ENCODE measurements at places on chromosomes 4 and X.

DNA sequence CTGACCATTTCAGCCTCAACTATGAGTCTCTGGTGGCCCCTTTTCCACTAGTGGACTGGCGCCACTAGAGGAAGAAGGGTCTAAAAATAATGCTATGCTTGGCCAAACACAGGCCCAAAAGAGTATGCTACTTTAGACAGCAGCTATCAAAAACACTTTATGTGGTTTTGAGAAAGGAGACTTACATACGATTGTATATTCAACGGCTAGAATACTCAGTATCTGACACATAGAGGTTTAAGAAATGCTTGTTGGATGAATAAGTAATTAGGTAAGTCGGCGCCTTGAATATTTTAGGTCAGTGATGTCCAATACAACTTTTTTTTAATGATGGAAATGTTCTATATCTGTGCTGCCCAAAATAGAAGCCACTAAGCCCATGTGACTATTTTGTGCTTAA lies 25.7 kb upstream of the TMPRSS11A start:
- DNase-seq: no peak

DNA sequence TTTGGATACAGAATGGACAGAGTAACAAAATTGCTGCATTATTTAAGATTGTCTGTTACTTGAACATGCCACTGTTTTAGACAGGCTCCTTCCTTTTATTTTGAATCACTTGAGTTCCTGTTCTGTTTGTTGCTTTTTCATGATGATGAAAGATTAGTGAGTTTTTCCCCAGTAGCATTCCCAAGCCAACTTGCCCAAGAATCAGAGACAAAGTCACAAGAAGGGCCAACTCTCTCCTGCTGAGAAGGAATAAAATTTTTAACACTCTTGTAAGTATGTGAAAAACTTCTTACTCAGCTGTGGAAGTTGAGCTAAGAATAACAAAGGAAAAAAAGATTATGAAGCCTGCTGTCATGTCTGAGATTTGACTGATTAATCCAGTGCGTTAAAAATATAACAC lies 104.2 kb downstream of the KLHL8 start:
- no peak for DNase-seq

DNA sequence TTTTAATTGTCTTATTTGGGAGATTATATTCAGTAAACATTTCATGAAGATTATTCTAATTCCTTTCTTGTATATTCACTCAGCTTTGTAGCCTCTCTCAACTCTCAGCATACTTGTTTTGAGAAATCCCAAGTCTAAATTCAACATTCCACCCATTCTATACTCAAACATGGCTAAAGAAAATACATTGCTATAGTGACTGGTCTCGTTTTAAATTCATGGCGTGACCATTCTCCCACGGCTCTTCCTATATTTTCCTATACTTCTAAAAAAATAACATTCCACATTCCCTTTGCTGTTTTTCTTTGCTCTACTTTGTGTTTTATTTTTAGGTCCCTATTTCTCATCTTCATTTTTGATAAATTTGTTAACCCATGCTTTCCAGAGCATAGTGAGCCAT lies 49.2 kb upstream of the UGT2A1 start:
- DNase-seq: no peak

DNA sequence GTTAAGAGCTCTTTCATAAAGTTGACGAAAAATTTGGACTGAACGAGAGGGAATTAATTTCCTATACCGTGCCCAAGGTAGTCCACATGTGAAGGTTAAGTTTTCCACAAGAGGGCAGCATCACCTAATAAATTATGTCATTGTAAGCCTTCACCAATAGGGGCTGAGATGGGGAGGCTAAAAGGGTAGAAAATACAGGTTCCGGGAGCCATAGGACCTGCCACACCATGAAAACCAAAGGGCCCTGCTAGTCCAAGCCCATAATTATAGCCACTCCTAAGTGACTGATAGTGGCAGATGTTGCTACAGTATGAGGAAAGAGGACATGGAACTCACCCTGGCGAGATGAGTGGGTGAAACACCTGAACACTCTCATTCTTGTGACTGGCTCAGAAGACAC lies 122.2 kb downstream of the SHROOM4 start:
- DNase-seq: no peak

- DNase-seq: no peak
Observed at GRCh38 chr4:108473163-108473720, 147.1 kb upstream of the RPL34 start.

GRCh38 chrX:139971394-139971749 lies 6.1 kb upstream of the CXorf66 start:
- no peak for DNase-seq

- no peak for DNase-seq
Observed at GRCh38 chrX:80354966-80355465, 65.2 kb upstream of the TENT5D start.

DNA sequence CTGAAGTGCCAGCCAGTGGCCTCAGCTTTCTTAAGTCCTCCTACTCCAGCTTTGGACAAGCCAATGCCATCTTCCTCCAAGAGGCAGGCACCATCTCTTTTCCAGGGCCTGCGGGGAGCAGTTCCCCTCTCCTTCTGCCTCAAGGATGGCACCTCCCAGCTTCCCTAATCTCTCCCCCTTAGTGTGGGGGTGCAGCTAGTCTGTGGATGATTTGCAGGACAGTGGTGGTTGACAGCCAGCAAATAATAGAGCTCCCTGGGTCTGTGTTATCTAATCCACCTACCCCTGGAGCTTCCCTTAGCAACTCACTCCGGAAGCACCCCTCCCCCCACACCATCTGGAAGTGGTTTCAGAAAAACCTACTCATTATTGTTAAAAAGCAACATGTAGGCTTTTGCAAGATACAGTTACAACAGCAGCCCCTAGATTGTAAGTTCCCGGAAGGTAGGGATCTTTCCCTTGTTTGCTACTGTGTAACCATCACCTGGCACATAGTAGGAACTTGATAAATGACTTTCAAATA lies 247.1 kb downstream of the BCOR start:
- DNase-seq: peak; percentile 80

GRCh38 chrX:45196701-45197100 lies 4.0 kb downstream of the DIPK2B start:
- DNase-seq: no peak

- DNase-seq: no peak
Observed at GRCh38 chrX:77628294-77629025, 157.6 kb downstream of the ATRX start.

DNA sequence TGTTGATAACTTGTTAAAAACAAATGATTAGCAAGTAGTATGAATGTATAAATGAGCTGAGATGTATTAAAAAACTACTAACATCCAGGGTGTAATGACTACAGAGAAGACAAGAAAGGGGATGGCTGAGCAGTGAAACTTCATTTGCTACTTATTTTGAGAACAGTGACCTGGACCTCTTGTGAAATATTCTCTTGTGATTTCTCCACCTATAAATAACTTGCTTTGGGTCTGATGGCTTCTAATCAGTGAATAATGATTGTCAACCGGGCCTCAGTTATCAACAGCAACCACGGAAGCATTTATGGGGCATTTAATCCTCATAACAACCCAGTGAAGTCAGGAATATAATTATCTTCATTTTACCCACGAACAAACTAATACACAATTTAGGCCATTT lies 154.2 kb upstream of the HAND2 start:
- no peak for DNase-seq

GRCh38 chr4:175637762-175638161 lies 174.3 kb downstream of the GPM6A start:
- DNase-seq: no peak

- DNase-seq: no peak
Observed at GRCh38 chrX:39158801-39159657, 357.8 kb downstream of the MID1IP1 start.

DNA sequence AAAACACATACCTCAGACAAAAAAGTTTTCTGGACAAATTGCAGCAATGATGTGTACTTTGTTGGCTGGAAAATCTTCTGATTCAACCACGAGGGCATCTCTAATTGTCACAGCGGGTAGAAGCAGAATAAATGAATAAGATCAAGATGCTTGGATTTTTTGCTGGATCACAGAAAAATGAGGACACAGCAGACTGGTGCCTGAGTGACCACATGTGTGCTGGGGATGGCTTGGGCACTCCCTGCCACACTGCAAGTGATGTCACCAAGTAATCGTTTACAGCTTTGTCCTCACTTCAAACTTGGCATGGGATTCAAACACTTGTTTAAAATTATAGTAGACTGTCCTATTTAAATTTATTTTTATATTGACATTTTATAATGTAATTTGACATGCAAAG lies 557.0 kb downstream of the SPRY1 start:
- no peak for DNase-seq

- no peak for DNase-seq
Observed at GRCh38 chrX:151753313-151754046, 18.9 kb downstream of the CNGA2 start.

DNA sequence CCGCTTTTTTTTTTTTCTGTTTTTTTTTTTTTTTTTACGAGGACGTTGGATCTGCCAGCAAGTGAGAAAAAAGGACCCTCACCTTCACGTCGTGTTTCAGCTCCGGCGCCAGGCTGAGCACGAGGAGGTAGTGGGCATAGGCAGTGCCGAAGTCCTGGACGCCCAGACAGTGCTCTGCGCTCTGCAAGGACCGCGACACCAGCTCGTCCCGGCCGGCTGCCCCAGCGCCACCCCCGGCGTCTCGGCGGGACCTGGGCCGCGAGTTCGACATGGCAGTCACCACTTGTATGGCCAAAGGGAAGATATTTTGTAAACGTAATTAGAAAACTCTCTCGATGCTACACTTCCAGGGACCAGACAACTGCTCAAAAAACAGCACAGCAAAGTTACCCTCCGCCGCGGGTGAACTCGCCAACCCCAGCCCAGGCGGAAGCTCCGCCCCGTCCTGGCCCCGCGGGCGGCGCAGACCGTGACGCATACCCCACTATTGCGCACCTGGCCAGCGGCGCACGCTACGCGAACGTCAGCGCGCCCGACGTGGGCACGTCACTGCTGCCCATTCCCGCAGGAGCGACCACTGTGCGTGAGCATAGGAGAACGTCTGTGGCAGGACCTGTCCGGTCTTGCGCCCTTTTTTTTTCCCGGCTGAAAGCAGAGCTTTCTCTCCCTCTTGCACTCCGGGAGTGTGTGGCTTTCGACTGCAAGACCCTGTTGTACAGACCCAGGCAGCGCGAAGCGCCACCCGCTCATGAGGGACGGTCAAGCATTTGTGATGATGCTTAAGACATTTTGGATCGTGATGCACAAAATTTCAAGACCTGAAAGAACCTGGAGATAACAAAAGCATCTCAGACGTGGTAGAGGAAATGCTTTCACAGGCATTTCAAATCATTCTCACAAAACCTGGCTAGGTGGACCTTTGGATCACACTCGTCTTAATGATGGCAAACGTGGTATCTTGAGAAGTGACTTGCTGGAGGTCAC lies at the start of gene PRMT9:
PRMT9 (minus strand) TSS at position 447 of the 984 bp plus-strand sequence; CDS start at position 271, 176 bp downstream.
- DNase-seq: peak; percentile 80

- no peak for DNase-seq
Observed at GRCh38 chr4:57905965-57906364, 795.8 kb upstream of the IGFBP7 start.

DNA sequence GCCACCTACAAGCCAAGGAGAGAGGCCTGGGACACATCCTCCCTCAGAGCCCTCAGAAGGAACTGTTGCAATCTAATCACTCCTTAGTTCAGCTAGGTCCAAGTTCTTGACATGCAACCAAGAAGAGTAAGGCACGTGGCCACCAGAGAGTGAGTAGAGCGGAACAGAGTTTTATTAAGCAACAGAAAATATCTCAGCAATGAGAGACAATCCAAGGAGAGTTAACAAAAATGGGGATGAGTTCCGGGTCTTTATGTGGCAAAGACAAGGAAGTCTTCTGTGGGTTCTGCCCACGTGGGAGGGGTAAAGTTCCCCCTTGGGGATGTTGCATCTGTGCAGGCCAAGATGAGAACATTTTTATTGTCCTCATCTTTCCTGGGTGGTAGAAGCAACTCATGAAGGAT lies 38.5 kb upstream of the PROM1 start:
- DNase-seq: no peak

- DNase-seq: no peak
Observed at GRCh38 chrX:136227074-136227473, 24.1 kb downstream of the MAP7D3 start.

GRCh38 chrX:48728653-48729052 lies 32.1 kb downstream of the SUV39H1 start:
- no peak for DNase-seq

GRCh38 chr4:2615821-2616220 lies 79.4 kb downstream of the FAM193A start:
- no peak for DNase-seq

GRCh38 chrX:115214605-115215004 lies 19.3 kb downstream of the LRCH2 start:
- no peak for DNase-seq

GRCh38 chr4:39353478-39354253 lies 12.5 kb downstream of the RFC1 start:
- no peak for DNase-seq

DNA sequence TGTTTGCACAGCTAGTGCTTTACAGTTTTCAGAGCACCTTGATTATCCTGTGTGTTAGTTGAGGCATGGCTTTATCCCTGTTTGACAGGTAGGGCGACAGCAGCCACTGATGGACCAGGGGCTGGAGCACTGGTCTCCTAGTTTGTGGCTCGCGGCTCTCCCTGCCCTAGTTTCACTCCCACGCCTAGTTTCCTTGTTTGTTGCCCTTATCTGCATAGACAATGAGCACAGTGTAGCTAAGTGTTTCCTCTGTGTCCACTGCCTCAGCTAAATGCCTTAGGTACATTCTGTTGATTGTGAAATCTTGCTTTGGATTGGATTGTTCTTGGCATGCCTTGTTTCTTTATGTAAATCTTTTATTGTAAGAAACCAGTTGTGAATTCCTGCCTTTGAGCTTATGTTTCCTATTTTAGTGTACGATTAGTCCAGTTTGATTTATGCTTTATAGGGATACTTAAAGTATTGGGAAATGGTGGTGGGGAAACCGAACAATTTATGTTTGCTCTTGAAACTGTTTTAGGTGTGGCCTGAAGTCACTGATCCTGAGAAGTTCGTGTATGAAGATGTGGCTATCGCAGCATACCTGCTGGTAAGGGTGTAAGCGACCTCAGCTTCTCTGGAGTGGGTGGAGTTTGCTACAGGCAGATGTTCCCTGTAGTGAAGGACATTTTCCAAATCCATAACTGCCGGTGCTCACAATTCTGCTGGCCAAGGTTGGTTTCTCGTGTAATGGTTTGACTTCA lies 11.0 kb downstream of the TRMT44 start:
- no peak for DNase-seq

DNA sequence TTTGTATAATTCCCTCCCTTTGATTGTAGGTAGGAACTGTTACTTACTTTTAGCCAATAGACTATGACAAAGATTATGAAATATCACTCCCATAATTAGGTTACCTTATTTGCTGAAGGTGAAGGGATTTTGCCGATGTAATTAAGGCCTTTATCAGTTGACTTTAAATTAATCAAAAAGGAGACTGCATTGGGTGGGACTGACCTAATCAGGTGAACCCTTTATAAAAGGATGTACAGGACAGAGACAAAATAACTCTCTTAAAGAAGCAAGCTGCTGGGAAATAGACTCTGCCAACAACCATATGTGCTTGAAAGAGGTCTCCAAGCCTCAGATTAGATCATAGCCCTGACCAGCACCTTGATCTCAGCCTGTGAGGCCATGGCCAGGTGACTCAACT lies 167.6 kb downstream of the SOX3 start:
- DNase-seq: no peak

GRCh38 chr4:168736860-168737805 lies 240.3 kb downstream of the PALLD start:
- no peak for DNase-seq

- no peak for DNase-seq
Observed at GRCh38 chr4:126599746-126600145, 1033.0 kb upstream of the INTU start.

Data from T-helper 2 cell (primary cell).